ENCODE measurements at places on chromosomes 12 and 14.

- DNase-seq, result peak; percentile 76
Observed at GRCh38 chr14:69151458-69152180, 1.3 kb downstream of the DCAF5 start.

DNA sequence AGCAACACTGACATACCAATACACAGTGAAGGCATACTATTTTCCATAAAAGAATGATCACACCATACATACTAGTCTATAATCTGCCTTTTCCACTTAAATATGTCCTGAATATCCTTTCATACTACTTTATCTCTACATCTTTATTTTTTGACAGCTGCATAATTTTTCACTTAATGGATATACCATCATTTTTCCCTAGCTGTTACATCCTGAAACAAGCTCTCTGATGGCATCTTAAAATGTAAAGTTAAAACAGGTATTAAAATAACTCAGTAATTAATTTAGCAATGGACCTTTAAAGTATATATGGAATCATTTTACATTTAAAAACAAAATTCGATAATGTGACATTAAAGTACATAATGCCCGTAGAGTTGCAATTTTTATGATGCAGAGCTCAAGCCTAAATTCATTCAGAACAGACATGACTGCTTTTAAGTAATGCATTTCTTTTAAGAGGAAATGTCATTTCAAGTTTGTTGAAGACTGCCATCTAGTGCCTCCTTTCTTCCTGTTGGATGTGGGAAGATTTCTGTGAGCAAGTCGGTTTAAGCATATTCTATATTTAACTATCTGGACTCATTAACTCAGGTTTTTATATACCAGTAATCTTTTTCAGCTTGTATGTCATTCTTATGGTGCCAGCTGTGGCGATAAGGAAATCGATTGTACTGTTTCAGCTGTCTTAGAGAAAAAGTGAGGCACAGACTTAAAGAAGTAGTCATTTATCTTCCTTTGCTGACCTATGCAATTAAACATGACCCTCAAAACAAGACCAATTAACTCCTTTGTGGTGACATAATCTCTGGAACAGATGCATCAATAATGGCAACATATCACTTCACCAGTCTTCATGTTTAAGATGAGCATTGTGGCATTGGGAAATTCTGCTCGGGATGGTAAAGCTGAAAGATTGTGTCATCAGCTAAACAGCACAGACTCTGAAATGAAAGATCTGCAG lies 20.3 kb downstream of the PRICKLE1 start:
- no peak for DNase-seq

- DNase-seq, result no peak
Observed at GRCh38 chr14:31283578-31284252, 76.1 kb upstream of the HECTD1 start.

- no peak for DNase-seq
Observed at GRCh38 chr12:93174048-93174447, 203.7 kb upstream of the NUDT4 start.

DNA sequence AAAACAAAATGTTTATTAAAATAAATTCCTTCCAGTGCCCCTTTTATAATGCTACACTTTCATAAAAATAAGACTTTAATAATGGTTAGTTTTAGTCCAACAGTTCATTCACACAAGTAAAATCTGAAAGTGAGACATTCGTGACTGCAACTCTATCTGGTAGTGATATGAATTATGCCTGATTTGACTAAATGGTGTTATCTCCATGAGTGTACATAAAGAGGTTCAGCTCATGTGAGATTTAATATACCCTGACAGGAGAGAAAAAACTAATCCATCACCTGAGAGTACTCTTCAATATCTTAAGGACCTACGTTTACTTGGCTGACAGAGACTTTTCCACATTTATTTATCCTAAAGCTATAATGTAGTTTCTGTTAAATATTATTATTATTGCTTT lies 34.0 kb downstream of the ERO1A start:
- DNase-seq, result no peak

- no peak for DNase-seq
Observed at GRCh38 chr14:32104803-32105202, 27.7 kb downstream of the ARHGAP5 start.

DNA sequence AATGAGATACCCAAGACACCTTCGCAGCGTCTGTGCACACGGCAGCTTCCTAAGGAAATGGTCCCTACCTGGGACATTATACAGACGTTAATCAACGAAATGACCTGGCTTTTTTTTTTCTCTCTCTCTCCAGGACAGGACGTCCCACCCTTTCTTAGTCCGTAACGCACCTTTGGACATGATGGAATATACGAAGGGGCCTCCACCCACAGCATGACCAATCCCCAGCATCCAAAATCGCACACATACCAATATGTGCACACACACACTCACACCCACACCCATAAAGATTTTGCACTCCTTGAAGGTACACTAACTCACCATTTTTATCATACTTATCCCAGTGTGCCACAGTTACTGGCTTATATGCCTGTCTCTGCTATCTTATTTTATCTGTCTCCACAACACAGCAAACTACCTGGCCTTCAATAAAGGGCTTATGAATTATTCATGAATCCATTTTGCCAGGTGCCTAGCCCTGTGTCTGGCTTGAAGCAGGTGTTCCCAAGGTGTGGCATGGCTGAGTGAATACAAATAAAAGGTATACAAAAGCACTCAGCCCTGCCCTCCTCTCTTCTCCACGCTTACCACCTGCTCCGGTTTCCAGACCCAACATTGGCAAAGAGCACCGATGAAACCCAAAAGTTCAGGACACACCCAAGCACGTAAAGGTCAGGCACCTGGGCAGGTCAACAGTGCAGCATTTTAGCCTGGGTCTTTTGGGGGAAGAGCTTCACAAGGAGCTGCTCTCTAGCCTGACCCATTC lies 2.2 kb downstream of the SCNN1A start:
- DNase-seq, result no peak

- DNase-seq, result no peak
Observed at GRCh38 chr14:101594511-101595148, 33.3 kb downstream of the DIO3 start.

DNA sequence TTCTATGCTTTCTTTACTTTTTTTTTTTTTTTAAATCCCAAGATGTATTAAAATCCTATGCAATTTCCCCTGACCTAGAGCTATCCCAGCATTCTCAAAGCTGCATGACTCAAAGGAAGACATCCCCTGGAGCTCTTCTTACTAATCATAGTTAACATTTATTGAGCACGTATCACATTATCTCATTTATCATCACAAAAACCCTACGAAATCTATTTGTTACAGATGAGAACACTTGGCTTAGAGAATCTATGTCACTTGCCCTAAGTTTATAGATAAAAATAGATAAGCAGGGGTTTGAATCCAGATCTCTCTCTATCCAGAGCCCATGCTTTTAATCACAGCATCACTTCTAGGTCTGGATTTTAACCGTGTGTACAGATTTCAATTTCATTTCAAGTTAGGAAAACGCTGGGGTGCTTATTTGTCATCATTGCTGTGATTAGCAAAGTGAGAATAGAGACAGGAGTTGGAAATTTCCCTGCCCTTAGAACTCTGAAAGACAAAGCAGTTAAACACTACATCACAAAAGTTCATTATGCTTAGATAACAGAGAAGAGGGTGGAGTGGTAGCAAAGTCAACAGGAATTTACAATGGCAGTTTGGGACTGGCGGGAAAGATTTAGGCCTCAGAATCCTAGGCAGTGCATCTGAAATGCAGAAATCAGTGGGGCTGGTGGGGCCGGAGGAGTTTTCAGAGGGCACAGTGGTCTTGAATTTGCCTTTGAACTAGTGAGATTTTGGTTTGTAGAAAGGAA lies 177.7 kb upstream of the FRMD6 start:
- no peak for DNase-seq

DNA sequence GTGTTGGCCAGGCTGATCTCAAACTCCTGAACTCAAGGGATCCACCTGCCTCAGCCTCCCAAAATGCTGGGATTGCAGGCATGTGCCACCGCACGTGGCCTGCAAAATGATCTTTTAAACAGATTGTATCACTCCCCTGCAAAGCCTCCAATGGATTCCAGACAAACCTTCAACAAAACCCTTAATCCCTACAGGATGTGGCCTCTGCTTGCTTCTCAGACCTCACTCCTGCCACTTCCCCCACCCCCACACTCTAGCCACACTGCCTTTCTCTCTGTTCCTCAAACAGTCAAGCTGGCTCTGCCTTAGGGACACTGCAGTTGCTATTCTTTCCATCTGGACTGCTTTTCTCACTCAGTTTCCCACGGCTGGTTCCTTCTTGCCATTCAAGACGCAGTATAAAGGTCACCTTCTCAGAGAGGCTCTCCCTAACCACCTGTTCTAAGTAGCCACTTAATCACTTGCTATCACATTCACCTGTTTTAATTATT lies 47.3 kb upstream of the TMED10 start:
- DNase-seq, result no peak

DNA sequence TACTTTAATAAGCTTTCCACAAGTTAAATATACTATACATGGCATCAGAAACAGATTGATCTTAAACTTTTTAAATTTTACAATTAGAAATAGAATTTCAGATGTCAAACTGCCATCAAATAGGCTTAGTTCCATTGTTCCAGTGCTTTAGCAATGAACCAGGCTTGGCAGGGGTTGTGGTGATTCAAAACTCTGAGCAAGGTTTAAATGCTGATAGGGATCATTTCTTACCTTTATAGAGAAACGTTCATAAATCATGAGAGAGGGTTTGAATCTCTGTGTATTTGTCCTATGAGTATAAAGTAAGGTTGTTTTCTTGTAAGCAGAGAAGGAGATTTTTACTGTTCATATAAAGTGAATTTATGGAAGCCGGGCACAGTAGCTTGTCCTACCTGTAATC lies 794.5 kb upstream of the TBX3 start:
- no peak for DNase-seq

- DNase-seq, result no peak
Observed at GRCh38 chr14:105993814-105994213, 467.4 kb downstream of the TMEM121 start.

- no peak for DNase-seq
Observed at GRCh38 chr12:70733385-70733784, 96.2 kb upstream of the PTPRB start.

DNA sequence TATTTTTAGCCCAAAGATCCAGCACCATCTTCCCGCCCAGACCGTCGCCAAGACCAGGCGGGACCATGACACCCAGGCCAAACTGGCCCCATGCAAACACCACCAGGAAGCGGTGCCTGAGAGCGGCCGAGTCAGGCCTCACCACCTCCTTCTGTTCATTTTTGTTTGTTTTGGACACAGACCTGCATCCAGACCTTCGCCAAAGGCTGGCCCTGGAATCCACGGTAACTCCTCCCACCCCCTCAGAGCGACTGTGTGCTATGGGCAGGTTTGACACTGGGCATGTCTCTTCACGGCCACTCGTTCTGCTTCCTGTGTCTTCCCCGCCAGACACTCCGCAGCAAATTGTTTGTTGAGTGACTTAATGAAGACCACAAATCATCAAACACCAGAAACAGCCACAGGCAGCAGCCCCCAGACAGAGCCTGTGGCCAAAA lies 47.1 kb downstream of the NCOR2 start:
- no peak for DNase-seq

GRCh38 chr12:93375906-93376305 lies 1.8 kb upstream of the NUDT4 start:
- no peak for DNase-seq

DNA sequence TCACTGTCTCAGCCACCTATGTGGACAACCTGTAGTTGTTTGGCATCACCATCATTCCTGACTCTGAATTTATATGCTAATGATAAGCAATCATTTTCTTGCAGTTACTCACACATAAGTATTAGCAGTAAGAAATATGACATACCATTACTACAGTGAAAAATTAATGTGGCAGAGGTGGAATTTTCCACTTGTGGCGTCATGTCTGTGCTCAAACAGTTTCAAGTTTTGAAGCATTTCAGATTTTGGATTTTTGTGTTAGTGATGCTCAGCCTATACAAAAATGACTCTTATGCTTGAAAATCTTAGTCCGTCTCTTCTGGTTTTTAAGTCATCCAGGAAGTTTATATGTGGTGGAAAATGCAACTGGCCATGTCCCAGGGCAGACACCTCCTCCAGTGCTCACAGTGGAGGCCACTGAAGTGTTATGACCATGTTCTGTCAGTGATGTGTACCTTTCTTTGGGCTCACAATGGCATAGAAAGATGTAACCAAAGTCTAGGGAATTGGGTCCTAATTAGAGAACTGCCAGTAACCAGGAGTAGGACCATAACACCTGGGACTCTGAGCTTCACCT lies 220.6 kb downstream of the SYT1 start:
- DNase-seq, result no peak

GRCh38 chr12:114408471-114408885 lies 2.5 kb upstream of the TBX5 start:
- DNase-seq, result no peak

- no peak for DNase-seq
Observed at GRCh38 chr14:58792416-58792815, 154.7 kb downstream of the DACT1 start.

GRCh38 chr12:124387528-124387911 lies 92.6 kb downstream of the RFLNA start:
- no peak for DNase-seq

DNA sequence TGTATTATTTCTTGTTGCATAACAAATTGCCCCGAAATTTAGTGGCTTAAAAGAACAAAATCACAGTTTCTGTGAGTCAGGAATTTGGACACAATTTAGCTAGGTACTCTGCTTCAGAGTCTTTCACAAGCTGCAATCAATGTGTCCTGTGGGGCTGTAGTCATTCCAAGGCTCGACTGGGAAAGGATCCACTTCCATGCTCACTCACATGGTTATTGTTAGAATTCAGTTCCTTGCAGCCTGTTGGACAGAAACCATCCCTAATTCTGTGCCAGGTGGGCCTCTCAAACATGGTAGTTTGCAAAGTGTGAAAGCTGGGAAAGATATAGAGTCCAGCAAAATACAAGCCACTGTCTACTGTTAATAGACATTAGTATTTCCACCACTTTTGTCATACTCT lies 59.7 kb upstream of the ARID2 start:
- no peak for DNase-seq

GRCh38 chr12:75666939-75667334 lies 155.5 kb upstream of the KRR1 start:
- no peak for DNase-seq

- no peak for DNase-seq
Observed at GRCh38 chr12:92785563-92785950, 82.8 kb downstream of the PLEKHG7 start.

GRCh38 chr12:121181181-121181580 lies 28.7 kb upstream of the P2RX4 start:
- no peak for DNase-seq

- peak; percentile 50 for DNase-seq
Observed at GRCh38 chr14:100304825-100305323, 1.4 kb downstream of the SLC25A29 start.

DNA sequence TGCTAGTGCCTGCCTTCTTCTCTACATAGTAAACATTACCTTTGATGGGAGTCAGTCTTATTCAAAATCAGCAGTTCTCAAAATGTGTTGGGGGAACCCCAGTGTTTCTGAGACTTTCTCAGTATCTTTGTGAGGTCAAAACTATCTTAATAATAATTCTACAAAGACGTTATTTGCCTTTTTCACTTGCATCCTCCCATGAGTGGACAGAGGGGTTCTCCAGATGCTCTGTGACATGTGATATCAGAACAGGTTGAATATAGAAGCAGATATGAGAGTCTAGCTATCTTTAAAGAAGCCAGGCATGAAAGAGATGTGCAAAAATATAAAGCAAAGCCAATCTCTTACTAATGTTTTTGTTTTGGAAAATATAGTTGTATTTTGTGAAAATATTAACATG lies 144.7 kb downstream of the KTN1 start:
- DNase-seq, result no peak
